ENCODE measurements at places on chromosomes 3 and 15.

DNA sequence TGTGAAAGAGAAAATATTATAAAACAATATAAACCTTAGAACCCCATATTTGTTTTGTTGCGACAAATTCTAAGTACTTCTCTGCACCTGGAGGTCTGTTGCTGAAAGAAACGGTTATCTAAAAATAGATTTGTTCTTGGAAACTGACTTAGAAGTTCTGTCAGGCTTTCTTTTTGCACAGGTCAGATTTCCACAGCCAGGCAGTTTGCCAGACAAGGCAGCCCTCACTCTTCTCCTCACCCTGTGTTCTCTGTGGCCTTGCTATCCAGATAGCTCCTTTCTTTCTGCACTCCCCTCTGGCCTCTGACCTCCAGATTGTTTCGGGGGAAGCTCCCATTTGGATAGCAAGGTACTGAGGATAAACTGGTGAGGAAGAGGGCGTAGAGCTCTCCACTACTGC is 413.3 kb upstream of the ONECUT1 start:
- no peak for DNase-seq

DNA sequence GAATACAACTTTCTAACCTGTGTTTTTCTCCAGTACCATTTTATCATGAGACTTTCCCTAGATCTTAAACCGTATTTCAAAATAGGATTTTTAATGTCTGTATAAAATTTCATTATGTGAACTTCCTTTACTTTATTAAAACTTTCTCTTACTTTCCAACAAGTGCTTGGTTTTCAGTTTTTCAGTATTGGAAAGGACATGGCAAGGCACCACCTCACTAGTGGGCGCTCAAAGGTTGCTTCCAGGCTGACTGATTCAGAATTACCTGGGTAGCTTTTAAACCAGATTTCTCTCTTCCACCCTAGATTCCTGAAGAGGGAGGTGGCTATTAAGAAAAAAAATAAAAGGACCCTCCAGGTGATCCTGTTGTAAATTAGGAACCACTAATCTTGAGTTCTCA is 236.6 kb downstream of the SOX2 start:
- DNase-seq: no peak

DNA sequence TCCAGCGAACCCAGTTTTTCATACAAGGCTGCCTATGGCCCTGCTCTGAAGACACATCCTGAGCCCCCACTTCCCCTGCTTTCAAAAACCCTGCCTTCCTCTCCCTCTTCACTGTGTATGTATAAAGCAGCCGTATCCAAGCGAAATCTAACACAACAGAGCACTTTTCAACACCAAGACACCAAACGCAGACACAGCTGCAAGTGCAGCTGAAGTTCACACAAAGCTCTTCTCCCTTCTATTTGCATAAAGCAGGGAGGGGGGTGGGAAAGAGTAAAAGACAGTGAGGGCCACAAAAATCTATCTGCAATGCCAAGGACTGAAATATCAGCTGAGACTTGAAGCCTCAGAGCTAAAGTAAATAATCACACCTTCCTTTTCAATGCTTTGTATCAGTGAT is 35.1 kb upstream of the CSPG5 start:
- no peak for DNase-seq

DNA sequence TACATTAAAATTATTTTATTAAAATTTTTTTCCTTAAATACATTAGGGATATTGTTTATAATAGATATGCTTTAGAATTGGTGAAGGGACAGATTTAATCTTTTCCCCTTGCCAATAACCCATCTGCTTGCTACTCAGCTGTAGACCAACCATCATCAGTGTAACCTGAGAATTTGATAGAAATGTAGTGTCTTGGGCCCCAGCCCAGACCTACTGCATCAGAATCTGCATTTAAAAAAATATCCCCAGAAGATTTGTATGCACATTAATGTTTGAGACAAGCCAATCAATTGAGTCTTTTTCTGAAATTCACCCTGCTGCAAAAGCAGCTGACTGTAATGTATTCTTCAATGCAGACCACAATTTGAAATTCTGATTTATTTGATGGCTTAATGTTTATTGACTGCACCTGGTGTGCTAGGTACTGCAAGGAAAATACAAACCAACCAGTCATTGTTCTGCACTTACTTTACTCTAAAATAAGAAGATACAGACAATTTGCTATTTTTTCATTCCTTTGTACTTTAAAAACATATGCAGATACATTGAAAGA is 190.7 kb upstream of the SGO1 start:
- no peak for DNase-seq

- DNase-seq: no peak
Measured at GRCh38 chr15:23033979-23034378, 5.4 kb downstream of the TUBGCP5 start.

DNA sequence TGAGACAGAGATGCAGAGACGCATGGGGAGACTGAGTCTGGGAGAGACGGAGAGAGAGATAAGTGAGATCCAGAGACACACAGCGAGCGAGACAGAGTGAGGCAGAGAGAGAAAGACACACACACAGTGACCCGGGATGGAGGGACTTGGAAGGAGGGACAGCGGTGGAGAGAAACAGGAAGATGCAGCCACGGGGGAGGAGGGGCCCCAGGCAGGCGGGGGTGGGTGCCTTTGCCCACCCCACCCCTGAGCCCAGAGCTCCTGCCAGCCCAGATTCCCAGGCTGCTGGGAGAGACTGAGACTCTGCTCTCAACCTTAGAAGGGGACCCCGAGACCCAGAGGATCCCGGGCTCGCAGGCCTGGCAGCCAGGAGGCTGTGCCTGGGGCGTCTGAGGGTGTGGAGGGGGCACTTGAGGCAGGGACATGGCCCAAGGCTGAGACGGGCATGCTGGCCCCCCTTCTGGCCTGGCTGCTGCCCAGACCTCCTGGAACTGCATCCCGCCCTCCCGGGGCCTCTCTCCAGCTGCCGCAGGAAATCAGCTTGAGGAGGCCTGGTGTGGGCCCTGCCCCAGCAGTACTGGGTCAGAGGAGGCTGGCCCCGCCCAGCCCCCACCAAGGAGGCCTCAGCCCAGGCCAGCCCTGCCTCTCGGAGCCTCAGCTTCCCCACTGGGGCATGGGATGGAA is 18.1 kb downstream of the H1-8 start:
- peak; percentile 62 for DNase-seq

DNA sequence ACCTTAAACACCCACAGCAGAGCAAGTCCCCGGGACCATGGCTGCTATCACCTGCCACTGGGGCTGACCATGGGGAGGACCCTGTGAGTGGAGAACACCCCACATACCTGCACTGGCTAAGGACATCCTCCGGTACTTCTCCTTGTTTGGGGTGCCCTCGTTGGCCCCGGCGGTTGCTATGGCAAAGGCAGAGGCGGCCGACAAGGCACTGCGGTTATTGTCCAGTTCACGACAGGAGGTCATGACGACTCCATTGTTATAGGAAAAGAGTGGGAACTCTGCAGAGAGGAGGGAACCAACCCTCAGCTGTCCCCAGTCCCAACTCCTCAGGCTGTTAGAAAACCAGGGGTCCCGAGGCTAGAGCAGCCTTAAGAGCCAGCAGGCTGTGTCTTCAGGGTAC is 54.8 kb upstream of the CTSH start:
- DNase-seq: no peak

DNA sequence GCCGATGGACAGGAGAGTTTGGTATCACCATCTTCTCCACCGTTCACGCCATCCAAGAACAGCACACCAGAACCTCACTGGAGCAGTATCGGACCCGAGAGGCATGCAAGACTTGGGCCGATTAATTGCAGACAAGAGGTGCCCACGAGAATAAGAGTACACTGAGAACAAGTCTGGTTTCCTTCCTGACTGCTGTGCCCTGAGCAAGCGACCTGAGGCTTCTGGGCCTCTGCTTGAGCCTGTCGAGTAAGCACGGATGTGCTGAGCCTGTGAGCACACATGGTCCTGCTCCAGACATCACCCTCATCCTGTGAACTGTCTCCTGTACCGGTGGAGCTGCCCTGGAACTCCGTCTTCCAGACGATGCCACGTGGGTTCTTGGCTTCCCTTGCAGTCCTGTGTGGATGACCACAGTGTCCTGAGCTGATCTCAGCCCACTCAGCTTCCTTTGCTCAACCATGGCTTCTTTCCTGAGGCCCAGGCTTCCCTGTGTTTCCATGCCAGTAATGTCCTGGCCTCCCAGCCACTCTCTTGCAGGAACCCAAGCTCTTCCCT is 34.3 kb upstream of the SNRPA1 start:
- DNase-seq: no peak

- peak; percentile 93 for DNase-seq
Measured at GRCh38 chr15:70870051-70870450, 16.1 kb upstream of the LARP6 start.

- no peak for DNase-seq
Measured at GRCh38 chr3:126745760-126746394, 41.8 kb downstream of the CHCHD6 start.

DNA sequence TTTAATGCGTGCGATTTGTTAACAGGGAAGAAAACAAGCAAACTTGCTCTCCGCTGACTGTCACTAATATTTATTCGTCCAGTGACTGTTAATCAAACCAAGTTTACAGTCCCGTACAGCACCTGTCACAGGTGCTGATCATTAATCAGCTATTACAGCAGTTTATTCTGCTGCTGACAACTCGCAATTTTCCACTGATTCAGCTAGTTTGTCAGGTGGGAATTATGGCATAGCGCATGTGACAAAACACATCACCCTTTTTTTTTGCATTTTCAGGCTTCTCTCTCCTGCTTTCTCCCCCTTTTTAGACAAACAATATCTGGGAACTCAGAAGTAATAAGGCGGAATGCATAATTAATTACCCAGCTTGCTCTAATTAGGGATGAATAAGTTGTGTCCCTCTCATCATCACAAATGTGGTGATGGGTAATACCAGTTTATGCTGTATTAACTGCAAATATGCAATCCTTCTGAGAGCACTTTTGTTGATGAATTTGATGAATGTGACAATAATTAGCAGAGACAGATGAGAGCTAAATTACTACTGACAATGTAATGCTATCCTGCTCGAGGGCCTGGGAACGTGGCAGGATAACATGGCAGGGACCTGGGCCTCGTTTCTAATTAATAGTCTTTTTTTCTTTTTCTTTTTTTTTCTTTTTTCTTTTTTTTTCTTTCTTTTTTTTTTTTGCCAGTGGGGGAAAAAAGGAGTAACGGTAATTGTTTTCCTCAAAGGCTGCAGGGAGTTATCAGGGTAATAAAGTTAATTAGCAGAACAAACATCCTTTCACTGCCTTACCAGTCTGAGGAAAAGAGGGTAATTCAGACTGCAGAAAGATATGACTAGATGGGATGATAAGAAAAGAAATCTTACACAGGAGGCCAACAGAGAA is 150.3 kb upstream of the SOX2 start:
- no peak for DNase-seq

DNA sequence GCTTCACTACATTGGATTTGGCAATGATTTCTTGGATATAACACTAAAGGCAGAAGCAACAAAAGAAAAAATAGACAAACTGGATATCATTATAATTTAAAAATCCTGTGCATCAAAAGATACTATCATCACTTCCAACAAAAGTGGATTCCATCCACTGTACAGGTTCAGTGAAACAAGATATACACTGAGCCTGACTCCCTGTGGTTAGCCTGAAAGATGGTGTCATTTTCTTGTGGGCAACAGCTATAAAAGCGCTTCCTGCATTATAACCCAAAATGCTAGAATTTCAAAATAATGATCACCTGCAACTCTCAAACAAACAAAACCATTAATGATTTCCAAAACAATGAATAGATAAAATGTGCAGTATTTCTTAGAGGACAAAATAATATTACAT is 39.6 kb upstream of the TBC1D23 start:
- DNase-seq: no peak

DNA sequence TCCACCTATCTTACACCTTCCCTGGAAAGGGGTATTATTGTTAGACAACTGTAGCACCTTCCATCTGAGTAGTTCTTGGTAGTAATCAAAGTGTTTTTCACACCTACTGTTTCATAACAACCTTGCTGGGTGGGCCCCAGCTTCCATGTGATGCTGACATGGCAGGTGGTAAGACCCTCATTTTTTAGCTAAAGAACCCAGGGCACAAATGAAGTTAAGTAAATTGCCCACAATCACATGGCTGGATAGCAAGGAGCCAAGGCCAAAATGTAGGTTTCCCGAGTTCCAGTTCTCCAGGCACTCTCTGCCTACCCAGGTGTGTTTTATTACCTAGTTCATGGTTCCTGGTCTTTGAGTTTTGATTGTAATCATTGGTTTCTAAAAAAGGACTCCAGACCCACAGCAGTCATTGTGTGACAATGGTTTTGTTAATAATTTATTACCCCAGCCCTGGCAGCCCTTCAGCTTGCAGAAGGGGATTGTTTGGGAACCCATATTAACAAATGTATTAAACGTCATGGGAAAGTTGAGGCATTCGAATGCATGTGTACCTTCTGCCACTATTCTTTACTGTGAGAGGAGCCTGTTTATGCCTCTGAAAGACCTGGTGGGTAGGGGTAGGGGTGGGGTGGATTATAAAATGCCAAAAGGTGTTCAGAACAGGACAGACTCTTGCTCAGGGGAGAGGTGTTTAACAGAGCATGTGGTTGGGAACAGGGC is 222.2 kb upstream of the BHLHE40 start:
- no peak for DNase-seq

- DNase-seq: no peak
Measured at GRCh38 chr15:28075573-28075972, 23.5 kb downstream of the OCA2 start.

DNA sequence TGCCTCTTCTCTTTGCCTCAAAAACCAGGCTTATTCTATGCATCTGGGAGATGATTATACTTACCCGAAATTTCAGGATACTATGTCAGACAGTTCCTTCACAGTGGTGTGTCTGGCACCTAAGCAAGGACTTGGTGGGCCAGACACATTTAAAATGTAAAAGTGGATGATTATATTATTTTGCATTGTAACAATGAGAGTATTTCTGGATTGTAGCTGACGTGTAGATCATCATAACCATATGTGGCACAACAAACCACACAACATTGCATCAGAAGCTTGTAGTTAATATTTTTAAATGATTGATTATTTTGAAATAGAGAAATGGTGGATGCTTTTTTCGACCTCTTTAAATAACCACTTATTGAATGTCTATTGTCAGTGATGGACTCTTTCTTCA is 109.0 kb downstream of the TIGIT start:
- no peak for DNase-seq

DNA sequence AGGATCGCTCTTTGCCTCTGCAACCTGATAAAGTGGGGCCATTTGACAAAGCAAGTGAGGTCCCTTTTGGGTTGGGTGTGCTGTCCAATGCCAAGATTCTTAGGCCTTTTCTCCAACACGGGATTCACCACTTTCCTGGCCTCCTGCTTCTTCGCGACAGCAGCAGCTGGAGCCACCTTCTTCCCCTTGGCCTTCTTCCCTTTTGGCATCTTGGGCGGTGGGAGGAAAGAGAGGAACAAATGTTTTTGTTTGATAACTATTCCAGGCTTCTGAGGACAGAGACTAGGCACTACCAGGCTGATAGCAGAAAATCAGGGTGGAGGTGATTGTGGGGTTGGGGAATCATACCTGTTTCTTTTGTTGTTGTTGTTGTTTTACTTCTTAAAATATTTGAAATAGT is 30.0 kb upstream of the FAM81A start:
- DNase-seq: no peak

DNA sequence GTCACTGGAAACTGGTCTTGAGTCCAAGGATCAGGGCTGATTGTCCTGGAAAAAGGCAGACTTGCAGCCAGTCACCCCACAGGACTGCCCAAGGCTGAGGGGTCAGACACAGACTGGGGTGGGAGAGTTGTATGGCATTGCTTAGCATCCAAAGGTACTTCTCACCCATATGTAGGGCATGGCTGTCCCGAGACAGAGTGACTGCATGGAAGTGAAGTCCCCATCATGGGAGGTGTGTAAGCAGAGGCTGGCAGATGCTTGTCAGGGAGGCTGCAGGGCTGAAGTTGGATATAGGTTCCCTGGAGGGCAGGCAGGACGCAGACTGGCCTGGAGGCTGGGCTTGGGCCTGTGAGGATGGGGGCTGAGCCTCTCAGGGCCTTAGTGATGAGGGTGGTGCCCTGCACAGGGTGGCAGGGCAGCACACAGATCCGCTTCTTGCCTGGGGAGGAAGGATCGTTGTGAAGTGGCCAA is 31.1 kb downstream of the PSTPIP1 start:
- no peak for DNase-seq

All from fibroblast of skin of right quadriceps (primary cell).